ENCODE measurements at places on chromosomes 1 and 21.

- no peak for DNase-seq
These were observed 975.7 kb upstream of the PRMT6 start for GRCh38 chr1:106080608-106081325.

- DNase-seq = no peak
These were observed 7.4 kb downstream of the WNT3A start for GRCh38 chr1:228013935-228014930.

- no peak for DNase-seq
These were observed 20.9 kb downstream of the SLC1A7 start for GRCh38 chr1:53121319-53122172.

GRCh38 chr21:45405271-45405818, 380 bp downstream of the COL18A1 start:
- DNase-seq = peak; percentile 23

DNA sequence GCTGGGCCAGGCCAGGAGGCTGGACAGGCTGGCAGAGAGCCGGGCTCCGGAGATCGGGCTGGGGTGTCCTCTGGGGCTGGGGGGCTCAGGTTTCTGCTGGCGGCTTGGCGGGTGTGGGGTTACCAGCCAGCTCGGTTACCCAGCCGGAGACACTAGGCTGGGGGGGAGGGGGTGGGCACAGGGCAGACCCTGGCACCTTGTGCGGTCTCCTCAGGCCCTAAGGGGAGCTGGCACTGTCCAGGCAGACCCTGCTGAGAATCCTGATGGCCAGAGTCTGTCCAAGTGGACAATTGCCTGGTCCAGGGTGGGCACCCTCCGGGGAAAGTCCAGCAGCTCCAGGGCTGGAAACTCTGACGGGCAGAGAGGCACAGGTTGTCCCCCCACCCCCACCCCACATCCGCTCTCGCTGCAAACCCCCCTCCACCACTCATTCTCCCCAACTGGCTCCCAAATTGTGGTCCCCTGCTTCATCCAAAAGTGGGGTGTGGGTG, 6.7 kb downstream of the ZBTB7B start:
- no peak for DNase-seq

GRCh38 chr21:26845066-26845758, at the start of gene ADAMTS1:
TSS of gene ADAMTS1 (minus strand) at chr21:26845409. CDS start at chr21:26844954, 455 bp downstream.
- DNase-seq = no peak

- DNase-seq = no peak
These were observed 72.0 kb downstream of the MAN1C1 start for GRCh38 chr1:25688390-25689119.

DNA sequence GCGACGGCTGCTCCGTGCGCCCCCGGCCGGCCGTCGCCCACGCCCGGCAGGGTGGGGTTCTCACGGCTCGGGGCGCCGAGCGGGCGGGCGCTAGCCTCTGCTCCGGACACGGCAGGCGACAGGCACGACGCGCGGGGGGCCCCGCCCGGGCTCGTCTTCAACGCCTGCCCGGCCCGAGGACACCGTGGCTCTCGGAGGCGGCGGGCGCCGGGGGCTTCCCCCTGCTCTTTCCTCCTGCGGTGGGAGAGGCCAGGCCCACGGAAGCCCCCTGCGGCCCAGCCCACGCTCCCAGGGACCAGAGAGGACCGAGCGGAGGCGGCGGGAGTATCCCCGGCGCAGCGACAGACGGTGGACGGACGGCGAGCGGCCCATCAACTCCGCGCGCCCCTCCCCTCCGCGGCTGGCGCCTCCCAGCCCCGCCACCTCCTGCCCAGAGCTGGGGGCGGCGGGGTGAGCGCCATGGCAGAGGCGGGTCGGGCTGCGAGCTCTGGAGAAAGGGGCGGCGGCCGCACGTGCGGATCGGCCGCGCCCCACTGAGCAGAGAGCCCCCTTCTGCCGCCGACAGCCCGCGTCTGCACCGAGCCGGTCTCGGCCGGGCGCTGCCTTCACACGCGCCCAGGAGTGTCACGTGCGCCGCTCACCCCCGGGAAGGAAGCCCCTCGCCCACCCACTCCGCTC, at the start of the genes SHE and TDRD10:
TSS of gene SHE (minus strand) at position 347 of the 678 bp plus-strand sequence. CDS start 386 bp downstream, outside the sequence.
TSS of gene TDRD10 (plus strand) at position 154 of the 678 bp plus-strand sequence. CDS start 4,685 bp downstream, outside the sequence.
- peak; percentile 5 for DNase-seq

DNA sequence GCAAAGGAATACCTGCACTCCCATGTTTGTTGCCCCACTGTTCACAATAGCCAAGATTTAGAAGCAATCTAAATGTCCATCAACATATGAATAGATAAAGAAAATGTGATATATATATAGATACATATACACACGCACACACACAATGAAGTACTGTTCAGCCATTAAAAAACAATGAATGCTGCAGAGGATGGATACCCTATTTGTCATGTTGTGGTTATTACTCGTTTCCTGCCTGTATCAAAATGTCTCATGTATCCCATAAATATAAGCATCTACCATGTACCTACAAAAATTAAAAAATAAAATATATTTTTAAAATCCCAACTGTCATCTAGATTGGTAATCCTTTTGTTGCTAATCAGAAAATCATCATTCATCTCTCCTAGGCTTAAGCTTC, 634.8 kb upstream of the ADGRL2 start:
- DNase-seq = no peak

- peak; percentile 71 for DNase-seq
These were observed 21.6 kb upstream of the C1orf159 start for GRCh38 chr1:1137256-1138045.

GRCh38 chr1:69595486-69595885, 27.8 kb downstream of the LRRC7 start:
- no peak for DNase-seq

DNA sequence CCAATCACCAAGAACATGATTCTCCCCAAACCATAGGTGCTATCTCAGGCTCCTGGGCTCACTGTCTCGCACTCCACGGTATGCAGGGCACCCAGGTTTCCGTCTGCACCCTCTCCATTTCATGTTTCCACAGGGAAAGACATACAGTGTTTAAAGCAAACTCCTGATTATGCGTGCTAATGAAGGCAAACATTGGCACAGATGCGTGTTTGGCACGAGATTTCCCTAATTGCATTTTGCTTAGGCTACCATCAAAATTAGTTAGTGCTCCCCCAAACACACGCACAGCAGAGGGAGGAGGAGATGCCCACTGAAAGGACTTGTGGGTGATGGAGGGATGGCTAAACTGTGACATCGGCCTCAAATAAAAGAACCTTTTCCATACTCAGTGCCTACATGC, 32.2 kb upstream of the TIAM1 start:
- DNase-seq = no peak

GRCh38 chr21:38280454-38280853, 23.7 kb downstream of the KCNJ15 start:
- DNase-seq = no peak

DNA sequence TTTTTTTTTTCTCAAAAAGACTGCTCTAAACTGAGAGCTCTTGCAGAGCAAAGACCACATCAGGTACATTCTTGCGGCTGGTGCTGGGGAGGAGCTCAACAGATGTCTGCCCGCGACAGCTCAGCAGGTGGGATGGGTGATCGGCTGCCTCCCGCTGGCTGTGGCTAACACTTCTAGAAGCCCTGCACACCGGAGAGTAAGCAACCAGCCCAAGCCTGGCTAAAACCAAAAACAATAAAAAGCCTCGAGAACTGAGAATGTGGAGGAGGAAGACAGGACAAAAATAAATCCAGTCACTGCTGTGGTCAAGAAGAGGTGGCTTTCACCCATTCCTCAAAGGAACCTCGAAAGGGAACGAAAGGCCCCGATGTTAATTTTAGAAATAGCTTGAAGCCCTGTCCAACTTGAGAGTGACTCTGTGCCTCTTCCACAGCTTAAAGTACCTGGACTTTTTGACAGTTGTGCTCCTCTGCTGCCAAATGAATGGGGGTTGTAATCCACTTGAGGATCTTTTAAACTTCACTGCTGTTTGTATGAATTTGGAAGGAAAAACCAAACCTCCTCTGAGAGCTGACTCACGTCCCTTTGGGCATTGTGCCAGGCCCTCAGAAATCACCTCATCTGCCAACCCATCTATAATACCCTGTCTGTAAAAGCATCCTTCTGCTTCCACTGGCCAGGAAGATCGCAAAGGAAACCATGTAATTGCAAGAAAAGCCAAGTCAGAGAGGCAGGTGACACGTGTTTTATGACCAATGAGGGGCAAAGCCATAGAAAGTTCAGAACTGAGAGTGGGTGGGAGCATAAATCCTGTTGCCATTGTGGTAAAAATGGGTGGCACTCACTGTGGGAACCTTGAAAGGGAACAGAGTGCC, 78.6 kb downstream of the KCNN3 start:
- peak; percentile 65 for DNase-seq

DNA sequence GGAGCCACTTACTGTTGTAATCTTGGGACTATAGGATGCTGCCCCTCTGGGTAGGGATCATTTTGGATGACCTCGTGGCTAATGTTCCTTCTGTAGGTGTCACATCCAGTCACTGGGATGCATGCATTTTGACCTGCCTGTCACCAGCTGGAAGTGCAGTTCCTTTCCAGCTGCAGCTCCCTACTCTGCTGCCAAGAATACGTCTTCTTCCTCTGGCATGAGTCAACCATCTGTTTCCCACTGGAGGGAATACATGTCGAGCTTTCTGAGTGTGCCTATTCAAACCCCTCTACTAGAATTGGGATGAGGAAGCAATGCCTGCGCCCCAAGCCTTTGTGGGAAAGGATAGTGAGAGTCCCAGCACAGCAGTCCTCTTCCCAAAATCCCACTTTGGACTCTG, 415.5 kb upstream of the ADAMTS5 start:
- no peak for DNase-seq

GRCh38 chr1:2032737-2033136, 13.6 kb downstream of the GABRD start:
- no peak for DNase-seq

DNA sequence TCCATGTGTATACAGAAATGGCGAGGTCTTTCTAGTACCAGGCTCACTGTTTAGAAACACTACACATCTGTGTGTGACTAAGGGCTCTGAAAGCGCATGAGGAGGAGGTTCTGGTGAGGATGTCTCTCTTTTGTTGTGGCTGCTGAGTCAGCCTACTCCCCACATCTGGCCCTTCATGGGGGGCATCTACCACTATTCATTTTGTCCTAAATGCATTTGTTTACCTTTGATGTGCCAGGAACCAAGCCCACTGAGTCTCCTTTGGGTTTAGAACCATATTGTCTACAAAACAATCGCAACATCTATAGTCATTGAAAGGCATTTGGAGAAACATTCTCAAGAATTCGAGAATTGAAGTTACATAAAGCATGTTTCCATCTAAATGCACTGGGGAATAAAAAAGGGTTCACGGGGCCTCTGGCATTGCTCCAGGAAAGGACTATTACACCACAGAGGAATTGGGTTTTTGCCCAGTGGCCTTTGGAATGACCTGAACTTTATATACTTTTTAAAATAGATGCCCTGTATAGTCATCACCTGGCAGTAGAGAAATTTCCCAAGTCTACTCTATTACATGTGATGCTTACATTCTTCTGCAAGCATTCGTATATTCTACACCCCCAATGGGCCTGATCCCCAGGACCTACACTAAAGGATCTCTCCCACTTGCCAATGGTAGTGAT, 35.1 kb upstream of the ADORA3 start:
- no peak for DNase-seq

DNA sequence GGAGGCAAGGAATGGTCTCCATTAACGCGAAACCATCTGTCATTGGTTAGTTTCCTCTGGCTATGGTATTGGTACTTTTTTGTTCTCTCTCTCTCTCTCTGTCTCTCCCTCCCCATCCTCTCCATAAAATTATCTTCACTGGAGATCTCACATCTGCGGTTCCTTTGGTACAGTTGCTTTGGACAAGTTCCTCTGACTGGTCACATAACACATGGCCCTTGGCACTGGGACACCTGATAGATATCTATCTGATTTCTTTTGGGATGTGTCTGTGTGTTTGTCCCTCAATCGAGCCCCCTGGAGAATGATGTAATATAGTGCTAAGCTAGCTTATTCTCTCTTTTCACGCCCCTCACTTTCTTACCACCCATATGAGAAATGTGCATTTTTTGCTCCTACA, 682.0 kb upstream of the B3GALT2 start:
- no peak for DNase-seq

- DNase-seq = no peak
These were observed 203.9 kb downstream of the ZNF326 start for GRCh38 chr1:90198616-90199332.

GRCh38 chr1:222288053-222288452, 259.9 kb downstream of the HHIPL2 start:
- DNase-seq = no peak

DNA sequence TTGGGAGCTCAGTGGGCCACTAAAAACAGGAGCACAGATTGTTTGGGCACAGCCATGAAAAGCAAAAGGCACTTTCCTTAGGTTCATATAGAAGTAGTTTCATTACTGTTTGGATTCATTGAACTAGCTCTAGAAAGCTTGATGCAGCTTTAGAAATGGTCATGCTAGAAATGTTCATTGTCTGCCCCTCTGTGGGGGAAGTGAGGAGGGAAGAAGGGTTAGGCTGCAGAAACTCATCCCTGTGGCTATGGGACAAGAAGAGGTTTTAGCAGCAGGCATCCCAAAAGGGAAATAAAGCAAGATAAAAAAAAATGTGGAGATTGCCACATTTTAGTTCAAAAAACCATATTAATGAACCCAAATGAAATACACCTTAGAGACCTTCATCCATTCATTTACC, 359.6 kb upstream of the PTBP2 start:
- no peak for DNase-seq

DNA sequence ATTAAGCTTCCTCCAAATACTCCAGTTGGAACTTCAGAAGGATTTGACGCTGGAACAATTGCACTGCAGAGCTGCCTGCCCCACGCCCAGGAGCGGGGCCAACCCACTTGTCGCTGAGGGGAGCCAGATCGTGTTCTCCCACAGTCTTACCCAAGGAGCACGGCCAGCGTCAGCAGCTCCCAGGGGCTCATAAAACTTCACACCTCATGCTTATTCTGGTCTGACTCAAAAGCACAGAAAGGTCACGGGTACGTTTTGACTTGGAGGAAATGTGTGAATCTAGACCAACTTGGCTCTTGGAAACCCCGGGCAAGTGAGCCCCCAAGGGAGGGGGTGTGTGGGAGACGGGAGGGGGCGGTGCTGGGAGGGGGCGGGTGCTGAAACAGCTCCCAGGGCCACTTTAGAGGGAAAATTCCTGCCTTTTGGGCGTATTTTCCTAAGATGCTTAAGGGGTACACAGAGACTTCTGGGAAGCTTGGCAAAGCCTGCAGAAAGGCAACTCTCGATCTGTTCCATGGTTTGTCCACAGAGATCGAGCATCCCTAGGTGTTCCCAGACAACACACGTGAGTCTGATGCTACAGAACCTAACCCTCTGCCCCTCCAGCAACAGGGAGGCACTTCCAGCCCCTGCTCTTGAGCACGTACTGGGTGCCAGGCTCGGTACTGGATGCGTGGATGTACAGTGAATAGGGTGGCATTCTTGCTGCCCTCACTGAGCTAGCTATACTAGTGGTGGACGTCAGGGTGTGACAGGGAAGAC, 98.9 kb downstream of the DHRS3 start:
- peak; percentile 26 for DNase-seq

- no peak for DNase-seq
These were observed 426.8 kb downstream of the ADGRL2 start for GRCh38 chr1:82227306-82228095.
